NCI-H1930 (cell line): ENCODE measurements at places on chromosomes 5 and 9.

GRCh38 chr5:36272136-36272690 lies 29.5 kb downstream of the RANBP3L start:
- no peak for DNase-seq

GRCh38 chr9:95992536-95992935 lies 117.0 kb downstream of the ERCC6L2 start:
- DNase-seq: no peak

GRCh38 chr9:27668280-27668679 lies 95.0 kb upstream of the C9orf72 start:
- no peak for DNase-seq

GRCh38 chr5:102286476-102286875 lies 9.6 kb downstream of the SLCO4C1 start:
- no peak for DNase-seq

- DNase-seq: no peak
Measured at GRCh38 chr5:150853561-150853960, 7.2 kb downstream of the IRGM start.

- DNase-seq: no peak
Measured at GRCh38 chr9:38423273-38423972, 831 bp downstream of the IGFBPL1 start.
